T follicular helper cell (primary cell): ENCODE measurements at places on chromosomes 2 and 18.
A peak's percentile ranks its signal among the peaks of the same experiment; 100 is the strongest.

DNA sequence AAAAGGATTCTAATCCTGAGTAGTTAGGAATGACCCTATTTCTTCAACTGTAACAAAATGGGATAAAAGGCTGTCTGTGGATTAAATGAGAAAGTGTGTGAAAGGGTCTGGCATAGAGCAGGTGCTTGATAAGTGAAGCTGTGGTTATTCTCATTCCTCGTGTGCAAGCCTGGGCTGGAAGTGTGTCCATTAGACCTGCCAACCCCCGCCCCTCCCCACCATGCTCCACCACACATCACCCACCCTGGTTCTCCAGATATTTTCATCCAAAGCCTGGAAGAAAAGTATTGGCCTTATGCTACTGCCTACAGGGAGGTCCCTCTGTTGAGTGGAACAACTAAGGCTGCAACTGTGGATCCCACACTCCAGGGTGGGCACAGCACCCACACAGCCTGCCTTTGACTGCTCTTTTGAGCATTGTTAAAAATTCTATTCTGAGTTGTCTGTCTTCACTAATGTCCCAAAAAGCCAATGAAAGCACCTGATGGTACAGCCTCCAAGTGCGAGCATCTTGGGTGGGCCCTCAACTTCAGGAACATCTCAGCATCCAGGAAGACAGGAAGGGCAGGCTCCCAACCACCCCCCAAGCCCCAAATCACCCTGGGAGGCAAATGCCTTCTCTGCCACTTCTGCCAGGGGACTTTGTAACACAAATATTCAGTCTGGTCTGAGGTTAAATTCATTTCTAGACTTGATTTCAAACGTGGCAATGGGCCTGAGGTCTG, 102.8 kb upstream of the PPP1CB start:
- DNase-seq: no peak

GRCh38 chr2:68234405-68234804, 17.9 kb downstream of the PPP3R1 start:
- no peak for DNase-seq

DNA sequence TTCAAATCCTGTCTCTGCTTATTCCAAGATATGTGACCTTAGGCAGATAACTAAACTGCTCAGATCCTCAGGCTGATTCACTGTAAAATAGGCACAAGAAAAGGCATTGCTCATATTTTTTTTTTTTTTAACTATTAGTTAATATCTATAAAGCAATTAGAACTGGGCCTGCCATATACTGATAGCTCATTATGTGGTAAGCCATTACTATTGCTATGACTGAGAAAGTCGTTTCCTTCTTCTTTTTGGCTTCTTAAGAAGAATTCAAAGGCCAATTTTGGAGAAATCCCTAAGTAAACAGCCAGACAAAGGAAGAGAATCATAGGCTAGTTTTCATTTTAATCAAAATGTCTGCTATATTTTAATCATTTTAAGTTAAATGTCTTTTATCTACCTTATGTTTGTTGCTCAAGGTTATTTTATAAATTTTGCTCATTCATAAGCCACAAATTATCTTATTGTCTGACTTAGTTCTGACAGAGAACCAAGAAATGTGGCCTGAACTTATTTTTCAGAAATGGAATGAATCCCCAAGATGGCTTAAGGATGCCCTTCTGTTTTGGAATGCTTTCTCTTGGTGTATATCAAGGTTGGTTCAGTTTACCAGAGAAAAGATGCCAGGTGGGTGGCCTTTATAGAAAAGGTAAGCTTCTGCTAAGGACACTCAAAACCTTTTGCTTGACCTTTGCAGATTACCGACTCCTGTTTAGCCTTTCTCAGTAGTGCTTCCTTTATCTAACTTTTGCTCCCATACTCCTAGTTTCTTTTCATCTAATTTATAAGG, 21.3 kb upstream of the VRK2 start:
- DNase-seq: no peak

- no peak for DNase-seq
These were observed 2.5 kb upstream of the EGR4 start for GRCh38 chr2:73295751-73296400.

GRCh38 chr2:236872981-236873380, 212.7 kb upstream of the COPS8 start:
- DNase-seq: no peak

DNA sequence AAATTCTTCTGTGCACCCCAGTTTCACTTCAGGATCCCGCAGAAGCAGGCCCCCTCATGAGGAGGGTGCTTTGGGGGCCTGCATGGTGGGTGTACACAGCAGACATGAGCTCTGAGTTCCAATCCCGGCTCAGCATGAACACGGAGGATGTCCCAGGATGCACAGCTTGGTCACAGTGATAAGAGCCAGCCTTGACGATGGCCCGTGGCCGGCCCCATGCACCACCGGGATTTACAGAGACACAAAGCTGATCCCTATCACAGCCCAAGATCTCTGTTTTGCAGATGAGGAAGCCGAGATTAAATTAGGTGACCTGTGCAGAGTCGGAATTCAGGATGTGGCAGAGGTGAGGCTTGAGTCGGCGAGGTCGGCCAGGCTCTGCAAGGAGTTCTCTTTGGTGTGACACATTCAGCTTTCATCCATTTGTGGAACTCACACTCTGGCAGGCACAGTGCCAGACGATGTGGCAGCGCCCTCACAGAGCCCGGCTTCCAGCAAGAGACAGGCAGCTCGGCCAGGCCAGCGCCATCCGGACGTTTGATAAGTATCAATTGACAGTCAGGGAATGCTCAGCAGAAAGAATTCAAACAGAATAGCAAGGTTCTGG, 456.3 kb upstream of the MYT1L start:
- DNase-seq: no peak

- no peak for DNase-seq
These were observed 24.6 kb downstream of the THAP4 start for GRCh38 chr2:241612156-241613016.

DNA sequence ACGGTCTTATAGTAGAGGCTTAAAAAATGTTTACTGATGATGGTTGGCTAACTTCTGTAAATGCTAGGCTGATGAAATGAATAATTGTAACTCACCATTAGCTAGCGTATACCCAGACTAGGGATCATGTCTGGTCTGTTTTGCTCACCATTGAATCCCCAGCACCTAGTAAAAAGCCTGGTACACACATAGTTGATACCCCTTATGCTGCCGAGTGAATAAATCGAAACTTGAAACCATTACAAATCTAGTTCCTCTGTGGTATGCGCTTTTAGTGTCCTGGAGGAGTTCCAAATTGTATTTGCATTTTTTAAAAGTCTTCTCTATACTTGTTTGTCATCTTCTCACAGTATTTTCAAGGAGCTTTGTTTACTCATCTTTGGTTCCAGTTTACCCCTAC, 1.3 kb downstream of the TAF1B start:
- no peak for DNase-seq

- DNase-seq: no peak
These were observed 55.2 kb downstream of the FN1 start for GRCh38 chr2:215380699-215381098.

DNA sequence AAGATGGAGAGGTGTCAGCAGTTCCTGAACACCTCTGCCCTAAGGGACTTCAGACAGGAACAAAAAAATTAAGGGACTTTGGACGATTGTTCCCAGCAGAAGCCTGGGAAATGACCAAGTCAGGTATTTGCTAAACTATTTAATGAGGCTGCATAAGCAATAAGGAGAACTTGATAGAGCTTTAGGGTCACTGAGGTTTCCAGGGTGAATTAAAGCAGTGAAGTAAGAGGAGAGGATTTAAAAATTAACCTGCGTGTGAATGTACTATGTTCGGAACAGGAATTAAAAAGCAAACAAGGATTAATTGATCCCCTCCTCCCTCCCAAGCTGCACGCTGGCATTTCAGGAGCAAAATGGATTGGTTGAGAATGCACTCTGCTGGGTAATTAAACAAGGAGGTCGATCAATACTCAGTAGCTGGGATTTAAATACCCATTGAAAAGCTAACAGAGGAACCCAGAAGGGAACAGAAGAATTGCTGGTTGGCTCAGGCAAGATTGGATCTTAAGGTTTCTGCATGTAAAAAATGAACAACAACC, 157.2 kb downstream of the RNF152 start:
- DNase-seq: no peak

DNA sequence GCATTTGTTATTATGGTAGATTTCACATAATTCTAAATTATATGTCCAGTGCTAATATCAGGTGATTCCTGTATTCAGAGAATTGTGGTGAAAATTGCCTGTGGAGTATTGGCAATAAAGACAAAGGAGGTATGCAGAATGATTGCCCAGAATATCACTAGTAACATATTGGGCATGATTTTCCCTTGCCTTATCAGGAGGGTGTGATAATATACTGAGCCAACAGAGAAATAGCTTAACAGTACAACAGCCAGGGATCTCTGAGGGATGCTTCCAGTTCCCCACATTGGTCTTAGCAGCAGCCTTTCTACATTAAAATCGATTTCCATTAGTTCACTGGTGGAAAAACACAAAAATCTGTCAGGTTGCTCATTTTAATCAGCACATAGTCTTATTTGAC, 122.9 kb upstream of the COL3A1 start:
- no peak for DNase-seq

DNA sequence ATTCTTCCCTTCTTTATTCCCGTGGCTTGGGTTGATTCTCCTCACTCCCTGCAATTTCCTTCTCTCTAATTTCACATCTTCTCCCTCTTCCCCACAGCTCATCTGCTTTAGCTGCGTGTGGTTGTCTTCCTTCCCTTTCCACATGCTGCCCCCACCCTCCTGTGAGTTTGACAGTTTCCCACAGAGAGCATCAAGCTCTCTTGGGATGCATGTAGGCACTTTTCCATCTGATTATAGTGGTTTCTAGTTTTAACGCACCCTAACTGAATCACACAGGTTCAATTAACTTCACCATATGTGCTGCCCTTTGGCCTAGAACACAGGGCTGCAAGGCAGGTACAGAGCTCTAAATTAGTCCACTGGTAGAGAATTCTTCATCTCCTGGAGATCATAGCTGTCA, 110.5 kb downstream of the TACR1 start:
- DNase-seq: no peak

- DNase-seq: no peak
These were observed 4.2 kb downstream of the ALLC start for GRCh38 chr2:3662239-3662638.

- no peak for DNase-seq
These were observed 304.4 kb upstream of the HS6ST1 start for GRCh38 chr2:128622955-128623620.

DNA sequence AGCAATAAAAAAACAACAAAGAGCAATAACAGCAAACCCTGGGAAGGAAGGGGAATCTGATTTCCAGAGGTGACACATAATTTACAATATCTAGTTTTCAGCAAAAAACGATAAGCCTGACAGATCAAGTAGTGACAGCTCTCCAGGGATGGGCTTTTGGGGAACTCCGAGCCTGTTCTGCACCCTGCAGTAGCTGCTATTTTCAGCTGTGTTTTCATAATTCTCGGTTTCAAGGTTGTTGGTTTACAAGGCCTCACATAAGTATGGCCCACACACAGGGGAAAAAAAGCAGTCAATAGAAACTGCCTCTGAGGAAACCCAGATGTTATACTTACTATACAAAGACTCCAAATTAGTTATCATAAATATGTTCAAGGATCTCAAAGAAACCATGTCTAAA, 67.7 kb upstream of the CTLA4 start:
- no peak for DNase-seq

- no peak for DNase-seq
These were observed 9.0 kb downstream of the CAPN10 start for GRCh38 chr2:240595381-240596079.

DNA sequence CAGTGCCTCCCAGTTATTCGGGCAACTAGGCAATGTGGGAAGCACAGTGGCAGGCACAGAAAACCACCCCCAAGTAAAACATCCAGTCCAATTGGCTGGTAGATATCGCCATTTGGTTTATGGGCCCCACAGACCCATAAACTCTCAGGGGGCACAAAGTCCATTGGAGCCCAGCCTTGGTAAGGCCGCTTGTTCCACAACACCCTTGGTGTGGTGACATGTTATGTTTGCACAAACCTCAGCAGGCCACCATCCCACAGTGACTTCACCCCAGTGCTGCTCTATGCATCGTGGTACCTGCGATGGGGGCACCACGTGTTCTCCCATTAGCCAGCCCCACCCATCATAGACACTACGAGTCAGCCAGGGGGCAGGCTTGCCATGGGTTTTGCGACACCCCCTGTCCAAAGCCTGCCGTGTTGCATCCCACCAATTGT, 18.5 kb downstream of the PHOSPHO2 start:
- DNase-seq: no peak

- DNase-seq: no peak
These were observed 991.4 kb upstream of the CELF4 start for GRCh38 chr18:38557006-38557405.

- peak; percentile 6 for DNase-seq
These were observed 23.0 kb downstream of the ERMN start for GRCh38 chr2:157302492-157303099.

DNA sequence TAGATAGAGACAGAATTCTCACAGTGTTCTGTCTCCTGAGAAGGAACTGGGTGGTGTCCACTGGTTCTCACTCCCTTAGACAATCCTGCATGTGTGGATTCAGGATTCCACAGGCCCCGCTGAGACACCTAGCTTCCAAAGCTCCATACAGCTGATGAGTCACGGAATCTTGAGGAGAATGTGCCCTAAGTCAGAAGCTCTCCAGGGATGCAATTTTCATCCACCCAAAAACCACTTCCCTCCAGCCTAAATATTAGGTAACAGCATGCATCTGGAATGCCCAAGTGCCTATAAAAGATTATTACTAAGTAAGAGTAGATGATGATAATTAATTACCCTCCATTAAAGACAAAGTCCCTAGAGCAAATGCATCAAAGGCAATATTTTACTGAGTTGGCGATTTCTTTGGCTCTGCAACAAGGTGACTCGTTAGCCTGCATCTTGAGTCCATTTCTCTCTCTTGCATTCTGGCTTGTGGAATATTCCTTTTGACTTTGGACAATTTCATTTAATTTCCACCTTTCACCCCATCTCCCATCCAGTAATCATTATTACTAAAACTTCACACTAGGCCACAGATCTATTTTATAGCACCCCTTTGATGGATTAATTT, 475.1 kb downstream of the TNS1 start:
- DNase-seq: no peak

DNA sequence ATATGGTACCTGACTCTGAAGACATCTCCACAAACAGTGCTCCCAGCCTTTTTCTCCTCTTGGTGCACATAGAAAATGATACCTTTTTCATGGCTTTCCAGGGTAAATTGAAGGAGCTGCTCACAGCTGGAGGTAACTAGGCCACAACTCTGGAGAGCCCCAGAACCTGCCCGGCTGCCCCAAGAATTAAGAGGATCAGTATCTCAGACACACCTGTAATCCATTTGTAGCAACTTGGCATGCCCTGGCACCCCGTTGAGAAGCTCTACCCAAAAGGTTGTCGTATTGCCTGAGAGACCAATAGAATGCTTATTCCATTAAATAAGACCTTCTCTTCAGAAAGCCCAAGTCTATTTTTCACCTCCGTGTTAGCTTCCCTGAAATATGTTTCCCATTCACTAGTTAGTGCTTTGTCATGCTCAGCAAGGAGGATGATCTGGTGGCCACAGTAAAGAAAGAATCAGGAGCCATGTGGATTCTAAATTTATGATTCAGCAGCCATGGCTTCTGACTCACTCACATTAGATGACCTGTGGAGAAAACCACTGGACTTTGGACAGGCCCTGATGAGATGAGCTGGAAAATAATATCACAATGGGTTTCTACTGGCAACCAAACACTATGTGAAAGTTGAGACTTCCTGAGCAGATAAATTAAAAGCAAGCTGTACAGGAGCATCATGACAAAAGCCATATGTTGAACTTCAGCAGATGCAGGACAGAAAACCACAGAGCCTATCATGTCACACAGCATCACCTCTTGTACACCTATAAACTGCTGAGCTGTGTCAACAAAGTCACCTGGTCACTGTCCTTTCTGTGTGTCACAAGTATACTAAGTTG, 253.3 kb upstream of the OSR1 start:
- no peak for DNase-seq

- DNase-seq: no peak
These were observed 125.5 kb downstream of the GLI2 start for GRCh38 chr2:120861191-120861575.
